ENCODE measurements at places on chromosomes 4 and X. TPM values are rescaled to one million over a fixed set of nuclear protein-coding genes. Genes with fewer than 3 reads are reported as not detected.

- no peak for DNase-seq
Measured at GRCh38 chr4:10716163-10716562, 31.6 kb upstream of the CLNK start.

DNA sequence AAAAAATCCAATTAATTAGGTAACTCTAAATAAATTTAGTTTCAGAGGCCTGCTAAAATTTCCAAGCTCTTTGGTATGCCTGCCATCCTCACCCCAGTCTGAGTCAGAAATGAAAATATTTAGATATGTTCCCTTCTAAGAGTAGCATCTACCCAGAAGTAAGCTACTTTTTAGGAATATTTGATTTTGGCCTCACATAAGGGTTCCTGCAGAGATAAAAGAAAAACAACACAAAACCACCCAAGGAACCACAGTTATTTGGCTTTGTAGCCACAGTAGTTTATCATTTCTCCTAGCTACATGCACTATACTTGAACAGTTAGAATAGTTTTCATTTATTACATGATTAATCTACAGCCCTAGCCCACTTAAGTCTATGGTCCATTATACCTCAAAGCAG is 192.6 kb upstream of the FAM241A start:
- no peak for DNase-seq

DNA sequence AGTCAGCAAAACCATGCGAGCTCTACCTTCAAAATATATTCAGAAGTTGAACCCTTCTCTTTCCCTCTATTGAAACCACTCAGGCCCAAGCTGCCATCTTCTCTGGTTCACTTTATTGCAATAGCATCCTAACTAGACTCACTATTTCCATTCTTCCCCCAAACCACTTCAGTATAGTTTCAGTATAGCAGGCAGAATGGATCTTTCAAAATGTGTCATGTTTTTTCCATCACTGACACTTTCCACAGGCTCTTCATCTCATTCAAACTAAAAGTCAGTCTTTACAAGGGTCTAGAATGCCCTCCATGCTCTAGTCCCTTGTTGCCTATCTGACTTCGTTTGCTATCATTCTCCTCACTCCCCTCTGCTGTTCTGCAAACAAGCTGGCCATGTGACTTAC is 274.4 kb downstream of the IDS start:
- no peak for DNase-seq

DNA sequence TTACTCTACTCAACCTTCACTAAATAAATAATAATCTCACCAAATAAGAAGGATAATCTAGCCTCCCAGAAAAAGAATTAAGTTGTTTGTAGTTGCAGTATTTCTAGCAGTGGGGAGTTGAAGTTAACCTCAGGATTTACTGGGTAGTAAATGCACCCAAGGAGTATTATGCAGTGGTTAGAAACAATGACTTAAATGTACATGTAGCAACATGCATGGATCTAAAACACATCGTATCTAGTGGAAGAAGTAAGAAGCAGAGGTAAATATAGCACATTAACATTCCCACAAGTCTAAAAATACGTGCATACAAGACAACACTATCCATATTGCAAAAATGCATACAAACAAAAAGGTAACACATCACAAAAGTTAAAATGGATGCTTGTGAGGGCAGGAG is 44.2 kb upstream of the SMAD1 start:
- DNase-seq = no peak

DNA sequence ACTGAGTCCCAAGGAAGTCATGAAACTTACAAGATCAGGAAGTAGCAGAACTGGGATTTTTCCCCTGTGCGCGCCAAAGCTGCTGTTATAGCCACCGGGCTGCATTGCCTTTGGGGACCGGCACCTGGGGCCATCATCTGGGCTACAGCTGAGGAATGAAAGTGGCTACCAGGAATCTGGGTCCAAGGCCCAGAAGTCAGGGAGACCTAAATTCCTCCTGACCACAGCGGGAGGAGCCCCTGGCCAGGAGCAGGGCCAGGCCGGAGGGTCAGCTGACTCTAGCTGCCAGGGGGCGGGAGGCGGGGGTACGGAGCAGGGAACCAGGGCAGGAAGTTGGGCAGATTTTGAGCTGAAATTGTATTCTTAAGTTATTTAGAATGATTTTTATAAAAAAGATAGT is 242.4 kb downstream of the EVC2 start:
- no peak for DNase-seq

DNA sequence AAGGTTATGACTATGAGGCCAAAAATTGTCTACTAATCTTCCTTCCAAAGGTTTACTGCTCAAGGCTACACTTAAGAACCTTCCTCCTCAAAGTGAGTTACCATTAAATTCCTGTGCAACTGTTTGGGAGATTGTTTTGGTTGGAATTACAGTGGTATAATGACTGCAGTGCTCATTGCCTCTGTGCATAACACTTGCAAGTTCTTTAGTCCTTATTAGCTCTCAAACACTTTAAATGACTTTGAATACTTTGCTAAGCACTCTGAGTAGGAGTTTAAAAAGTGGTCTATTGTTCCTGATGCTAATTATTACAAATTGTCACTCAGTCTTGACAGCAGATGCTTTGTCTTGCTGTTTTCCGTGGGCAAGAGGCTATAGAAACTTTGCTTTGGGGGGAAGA is 422.8 kb upstream of the PABPC4L start:
- no peak for DNase-seq

- no peak for DNase-seq
Measured at GRCh38 chr4:138522366-138522765, 280.2 kb upstream of the SLC7A11 start.

DNA sequence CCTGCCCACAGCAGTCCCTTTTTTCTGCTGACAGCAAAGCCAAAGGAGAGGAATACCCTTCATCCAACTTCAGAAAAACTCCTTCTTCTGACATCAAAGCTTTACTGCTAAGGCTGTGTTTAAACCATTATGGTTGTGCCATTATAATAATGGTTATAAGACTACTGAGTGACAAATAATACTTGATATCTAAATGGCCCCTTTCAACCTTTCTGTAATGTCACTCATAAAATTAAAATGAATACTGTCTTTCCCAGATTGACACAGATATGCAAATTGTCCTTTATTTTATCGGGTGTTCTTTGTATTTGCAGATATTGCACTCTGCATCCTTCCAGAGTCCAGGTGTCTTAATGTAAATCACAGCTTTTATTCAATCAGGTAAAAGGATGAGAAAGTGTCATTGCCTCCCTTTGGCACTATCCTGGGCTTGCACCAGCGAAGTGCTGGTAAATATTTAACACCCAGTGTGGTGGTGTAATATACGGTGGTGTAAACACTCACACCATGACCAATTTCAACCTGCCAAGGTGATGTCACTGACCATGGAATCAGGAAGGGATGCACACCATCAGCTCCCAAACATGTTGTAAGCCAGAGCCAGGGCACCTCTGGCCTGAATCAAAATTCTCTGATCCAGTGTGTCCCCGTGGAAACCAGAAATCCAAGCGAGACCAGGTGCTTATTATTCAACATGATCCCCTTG is 139.4 kb upstream of the TENM3 start:
- DNase-seq = no peak

- DNase-seq = no peak
Measured at GRCh38 chr4:24927049-24927448, 14.2 kb upstream of the CCDC149 start.

DNA sequence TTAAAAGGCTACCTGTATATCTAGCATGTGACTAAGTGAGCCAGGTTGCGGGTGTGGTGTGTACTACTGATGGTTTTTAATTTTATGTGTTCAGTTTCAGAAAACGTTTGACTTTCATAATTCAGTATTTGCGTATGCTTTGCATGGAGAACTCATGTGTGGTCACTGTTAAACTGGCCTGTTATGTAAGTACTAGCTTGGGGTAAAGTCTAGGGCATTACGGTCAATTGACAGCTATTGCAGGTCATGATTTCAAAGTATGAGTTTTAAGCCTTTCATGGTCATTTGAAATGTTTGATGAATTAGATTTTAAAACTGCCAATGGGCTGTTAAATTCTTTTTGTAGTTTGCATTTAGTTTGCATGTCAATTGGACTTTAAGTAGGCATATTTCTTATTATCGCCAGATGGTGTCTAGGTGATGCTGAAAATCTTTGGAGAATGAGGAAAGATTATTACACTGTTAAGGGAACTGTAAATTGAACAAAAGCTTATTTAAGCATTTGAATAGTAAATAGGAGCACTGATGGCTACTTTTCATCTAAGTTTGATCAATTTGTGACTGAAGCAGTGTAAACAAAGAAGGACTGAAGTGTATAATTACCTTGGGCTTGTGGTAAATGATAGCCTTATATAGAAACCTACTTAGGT is 563.4 kb downstream of the DACH2 start:
- DNase-seq = no peak

GRCh38 chrX:1420371-1420770 is 28.5 kb upstream of the SLC25A6 start:
- no peak for DNase-seq

- no peak for DNase-seq
Measured at GRCh38 chrX:25178555-25178954, 162.8 kb upstream of the ARX start.

DNA sequence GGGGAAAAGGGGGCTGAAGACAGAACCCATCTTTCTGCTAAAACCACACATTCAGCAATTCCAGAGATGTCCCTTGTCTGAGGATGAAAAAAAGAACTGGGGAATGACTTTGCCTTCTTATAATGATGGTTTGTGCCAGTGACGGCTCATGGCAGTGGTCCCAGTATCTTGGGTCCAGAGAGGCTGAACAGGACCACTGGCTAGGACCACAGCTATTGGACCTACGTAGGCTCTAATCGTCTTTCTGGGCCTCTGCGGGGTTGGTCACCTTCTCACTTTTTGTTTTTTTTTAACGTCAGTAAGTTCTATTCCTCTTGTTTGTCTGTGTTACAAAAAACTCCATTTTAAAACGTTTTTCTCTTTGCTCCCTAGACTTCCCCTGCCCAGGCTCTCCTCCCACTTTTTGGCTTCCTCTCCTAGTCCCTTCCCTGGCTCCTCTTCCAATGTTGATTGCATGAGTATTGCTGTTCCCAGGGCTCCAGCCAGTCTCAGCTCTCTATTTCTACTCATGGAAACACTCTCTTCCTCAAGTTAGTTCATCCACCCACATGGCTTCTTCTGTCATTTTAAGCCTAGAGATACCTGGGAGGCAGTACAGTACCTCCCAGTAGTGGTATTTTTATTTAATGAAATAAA is 52.6 kb upstream of the STX18 start:
- DNase-seq = no peak

Gene F8A2
- not detected for total RNA-seq

Gene ETDB
- total RNA-seq = not detected

Gene FOXR2
- total RNA-seq = not detected

Gene HMX1
- total RNA-seq = not detected

Gene AMELX
- not detected for total RNA-seq

Gene TXK
- total RNA-seq = 5.9 TPM

Data from activated T-cell treated with anti-CD3 and anti-CD28 coated beads, Interleukin-2, amount 50 U/mL, for 4 hours (primary cell).